ENCODE measurements at places on chromosomes 1 and 21. TPM values are rescaled to one million over a fixed set of nuclear protein-coding genes. Genes with fewer than 3 reads are reported as not detected.

Gene C1QC
- not detected for total RNA-seq

Gene MAP3K21
- 0.39 TPM for total RNA-seq

Gene NHLH1
- total RNA-seq = under 0.01 TPM

Gene ZNF593OS
- not detected for total RNA-seq

Gene MYBPH
- 0.52 TPM for total RNA-seq

Gene OR2T3
- not detected for total RNA-seq

Gene PHACTR4
- 24.8 TPM for total RNA-seq

Gene WNT9A
- 0.52 TPM for total RNA-seq

Gene SLFNL1
- total RNA-seq = 0.43 TPM

Gene TNFRSF18
- total RNA-seq = 0.32 TPM

Gene UTS2
- total RNA-seq = not detected

Gene TAL1
- total RNA-seq = 0.22 TPM

Gene RNF186
- not detected for total RNA-seq

Gene RIMKLA
- 0.13 TPM for total RNA-seq

Gene THEM5
- total RNA-seq = not detected

Gene TTC22
- under 0.01 TPM for total RNA-seq

Gene NR1I3
- not detected for total RNA-seq

Gene TTC39A
- total RNA-seq = 0.32 TPM

Gene EFNA3
- 1.6 TPM for total RNA-seq

Gene PADI2
- not detected for total RNA-seq

Gene CFHR1
- 1.5 TPM for total RNA-seq

Gene DMBX1
- total RNA-seq = not detected

Gene MEX3A
- total RNA-seq = 1.1 TPM

Gene TFF2
- not detected for total RNA-seq

Gene CELSR2
- total RNA-seq = 0.52 TPM

Gene GBP7
- total RNA-seq = not detected

Gene FMN2
- total RNA-seq = 11.8 TPM

Gene FYB2
- total RNA-seq = not detected

Gene TRABD2B
- total RNA-seq = 0.22 TPM

Gene AGO3
- total RNA-seq = 21.2 TPM

Gene OPTC
- not detected for total RNA-seq

Gene SPAG17
- 5.0 TPM for total RNA-seq

Gene NTNG1
- 2.7 TPM for total RNA-seq

Gene TTLL10
- not detected for total RNA-seq

Gene ASAP3
- total RNA-seq = 127 TPM

Gene LCE3E
- total RNA-seq = not detected

Gene HNRNPCL2
- not detected for total RNA-seq

Gene LEFTY2
- total RNA-seq = not detected

Gene ACBD3
- 105 TPM for total RNA-seq

Gene CNIH3
- 1.7 TPM for total RNA-seq

Gene ABCG1
- not detected for total RNA-seq

Gene LCE3D
- total RNA-seq = not detected

Gene PBX1
- total RNA-seq = 49.5 TPM

Gene CACNA1S
- total RNA-seq = not detected

Gene NBPF4
- total RNA-seq = 0.11 TPM

Gene LAD1
- total RNA-seq = not detected

Gene CHD5
- 0.13 TPM for total RNA-seq

Gene TNFRSF4
- 0.13 TPM for total RNA-seq

Gene LBR
- 16.5 TPM for total RNA-seq

Gene CRYBG2
- not detected for total RNA-seq

Gene RNU1-4
- under 0.01 TPM for total RNA-seq

Gene CCDC24
- total RNA-seq = 3.0 TPM

Gene PDZK1IP1
- total RNA-seq = not detected
